ENCODE measurements at places on chromosomes 2 and 18.

DNA sequence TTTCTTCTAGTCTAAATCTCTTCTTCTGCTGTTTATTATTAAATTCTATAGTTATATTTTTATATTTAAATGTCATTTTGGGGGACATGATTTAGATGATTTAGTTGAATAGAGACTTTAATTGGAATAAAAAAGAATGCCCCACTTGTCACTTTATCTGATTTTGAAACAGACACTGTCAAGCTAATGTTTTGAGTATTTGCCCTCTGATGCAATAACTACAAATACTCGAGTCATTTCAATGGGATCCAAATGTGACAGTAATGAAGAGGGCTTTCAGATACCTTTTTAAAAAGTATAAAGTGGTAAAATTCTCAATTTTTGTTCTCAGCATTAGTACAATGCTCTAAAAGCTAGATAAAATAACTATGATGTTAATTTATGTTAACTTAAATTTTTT lies 257.3 kb upstream of the SESTD1 start:
- DNase-seq = no peak

DNA sequence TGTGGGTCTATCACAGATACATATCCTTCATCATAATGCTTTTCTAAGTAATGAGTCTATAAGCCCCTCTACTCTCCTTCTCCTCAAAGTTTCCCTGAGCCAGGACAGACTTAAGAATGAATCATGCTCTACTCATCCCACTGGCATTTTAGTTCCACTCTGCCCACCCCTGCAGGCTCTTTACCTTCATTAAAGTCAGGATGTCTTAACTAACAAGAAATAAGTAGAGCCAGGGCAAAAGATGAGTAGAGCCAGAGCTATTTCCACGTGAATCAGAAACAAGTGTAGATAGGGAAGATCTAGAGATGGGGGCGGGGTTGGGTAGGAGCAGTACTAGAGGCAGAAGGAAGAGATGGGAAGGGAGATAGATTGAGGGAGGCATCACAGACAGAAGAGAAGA lies 790.5 kb downstream of the RNF144A start:
- no peak for DNase-seq

GRCh38 chr2:123211181-123211580 lies 813.9 kb upstream of the CNTNAP5 start:
- no peak for DNase-seq

GRCh38 chr2:44267796-44268648 lies 7.3 kb upstream of the SLC3A1 start:
- DNase-seq = no peak

- no peak for DNase-seq
Observed at GRCh38 chr2:136214307-136215200, 96.6 kb upstream of the CXCR4 start.

- no peak for DNase-seq
Observed at GRCh38 chr2:208006833-208007232, 18.5 kb downstream of the PLEKHM3 start.

GRCh38 chr2:145220496-145220895 lies 700.6 kb upstream of the ZEB2 start:
- DNase-seq = no peak

- DNase-seq = no peak
Observed at GRCh38 chr2:221285148-221285547, 287.0 kb downstream of the EPHA4 start.

DNA sequence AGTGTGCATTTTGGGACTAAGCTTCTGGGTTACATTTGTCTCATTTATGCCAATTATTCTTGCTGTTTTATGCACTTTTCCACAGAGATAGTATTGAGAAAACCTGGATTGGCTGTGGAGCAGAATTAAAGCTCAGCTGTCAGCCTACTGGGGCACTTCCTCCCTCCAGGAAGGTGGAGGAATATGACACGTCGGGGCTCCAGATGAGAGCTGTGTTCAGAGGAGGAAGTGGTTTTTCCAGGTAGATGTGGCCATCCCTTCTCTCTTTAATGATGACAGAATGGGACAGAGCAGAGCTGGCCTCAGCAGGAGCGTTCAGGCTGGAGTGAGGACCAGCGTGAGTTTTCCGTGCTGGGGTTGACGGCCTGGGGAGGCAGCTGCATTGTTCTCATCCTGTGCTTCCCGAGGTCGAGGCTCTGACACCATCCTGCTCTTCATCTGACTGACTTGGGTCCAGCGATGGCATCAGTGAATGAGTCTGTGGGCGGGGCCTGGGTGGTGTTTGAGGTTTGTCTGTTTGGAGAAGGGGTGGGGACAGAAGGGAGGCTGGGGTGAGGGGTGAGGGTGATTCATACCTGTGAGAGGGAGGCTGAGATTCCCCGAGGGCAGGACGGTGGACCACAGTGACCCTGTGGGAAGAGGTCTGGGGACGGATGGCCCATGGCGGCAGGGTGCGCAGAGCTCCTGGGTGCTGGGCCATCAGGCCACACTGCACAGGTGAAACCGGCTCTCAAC lies 207.0 kb downstream of the LDLRAD4 start:
- DNase-seq = no peak

DNA sequence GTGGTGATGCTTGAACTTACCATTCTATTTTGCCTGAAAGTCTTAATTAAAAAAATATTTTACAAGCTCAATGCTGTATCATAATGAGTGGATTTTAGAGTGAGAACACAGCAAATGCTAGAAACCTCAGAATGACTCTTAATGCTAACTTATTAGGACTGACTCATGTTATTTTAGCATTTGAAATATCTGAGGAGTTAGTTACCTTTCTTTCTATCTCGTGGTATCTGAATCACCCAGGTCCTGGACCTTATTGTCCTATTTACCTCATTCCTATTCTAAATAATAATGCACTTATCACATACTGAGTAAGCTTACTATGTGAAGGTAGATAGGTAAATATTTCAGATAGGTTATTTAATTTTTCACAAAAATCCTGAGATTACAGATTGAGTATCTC lies 70.7 kb downstream of the SOS1 start:
- no peak for DNase-seq

GRCh38 chr2:46485002-46485401 lies 5.6 kb downstream of the TMEM247 start:
- no peak for DNase-seq

GRCh38 chr2:57448816-57449215 lies 597.8 kb upstream of the VRK2 start:
- DNase-seq = no peak

GRCh38 chr18:38933910-38934510 lies 1368.4 kb upstream of the CELF4 start:
- no peak for DNase-seq

DNA sequence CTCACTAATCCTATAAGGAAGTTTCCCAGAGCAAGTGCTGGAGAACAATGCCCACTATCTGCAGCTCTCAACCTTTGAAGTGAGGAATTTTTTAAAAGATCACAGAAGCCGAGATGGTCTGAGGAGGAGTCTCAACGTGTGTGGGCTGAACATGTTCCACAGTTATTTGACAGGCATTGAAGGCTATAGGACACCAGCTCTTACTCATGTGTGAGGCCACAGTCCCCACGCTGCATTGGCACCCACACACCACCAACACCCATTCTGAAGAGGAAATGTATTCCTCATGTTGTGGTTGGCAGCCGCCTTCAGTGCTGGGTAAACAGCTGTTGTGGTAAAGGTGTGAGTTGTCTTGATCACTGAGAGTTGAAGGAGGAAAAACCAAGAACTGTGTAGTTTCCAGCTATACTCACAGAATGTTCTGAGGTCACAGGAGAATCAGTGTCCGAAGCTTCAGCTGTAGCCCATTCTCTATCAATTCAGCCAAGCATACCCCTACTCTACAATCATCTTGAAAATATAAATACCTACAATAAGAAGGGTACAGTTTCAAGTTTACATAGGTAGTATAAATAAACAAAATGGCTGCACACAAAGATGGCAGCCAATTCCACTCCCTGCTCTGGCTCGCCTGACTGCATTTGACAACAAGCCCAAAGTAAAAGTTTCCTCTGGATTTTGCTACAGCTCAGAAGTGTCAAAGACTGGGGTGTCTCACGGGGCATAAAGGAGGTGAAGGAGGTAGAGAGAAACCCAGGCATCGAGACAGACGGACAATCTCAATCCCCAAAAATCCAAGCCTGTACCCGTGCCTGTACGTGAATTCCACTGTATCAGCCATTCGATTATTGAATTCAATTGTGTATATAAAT lies 12.1 kb downstream of the CD226 start:
- peak; percentile 79 for DNase-seq

DNA sequence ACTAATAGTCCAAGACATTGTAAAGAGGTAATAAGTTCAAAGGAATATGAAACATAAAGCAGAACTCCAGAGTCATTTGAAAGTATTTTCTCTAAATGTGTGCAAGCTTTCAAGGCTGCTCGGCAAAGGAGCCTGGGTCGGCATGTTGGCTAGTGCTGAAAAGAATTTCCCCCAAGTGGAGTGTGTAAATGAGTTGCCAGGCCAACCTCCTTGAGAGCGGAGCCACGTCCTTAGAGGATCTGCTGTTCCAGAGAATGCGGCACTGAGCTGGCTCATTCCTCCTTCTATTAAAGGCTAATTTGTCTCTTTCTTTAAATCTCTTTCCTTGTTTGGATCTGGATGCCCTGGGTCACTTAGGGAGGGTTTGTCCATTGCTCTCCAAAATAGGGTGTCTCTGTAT lies 127.5 kb downstream of the RDH14 start:
- no peak for DNase-seq

Data from activated gamma-delta T cell treated with Interleukin-2 at 50 U/mL for 16 hours (primary cell).